NCI-H460 (cell line): ENCODE measurements at places on chromosomes 3 and 15. TPM values are rescaled to one million over a fixed set of nuclear protein-coding genes. Genes with fewer than 3 reads are reported as not detected.

NGLY1 gene
- total RNA-seq: 39.4 and 45.1 TPM in 2 replicates

NEO1 gene
- total RNA-seq: 8.0 and 8.2 TPM in 2 replicates

SFMBT1 gene
- total RNA-seq: 9.6 and 10.1 TPM in 2 replicates

TUSC2 gene
- total RNA-seq: 15.4 and 17.6 TPM in 2 replicates

EHD4 gene
- 6.7 and 7.4 TPM in 2 replicates for total RNA-seq

RAB43 gene
- total RNA-seq: 7.7 and 8.2 TPM in 2 replicates

CMTM8 gene
- 4.9 and 6.0 TPM in 2 replicates for total RNA-seq

PLCL2 gene
- 3.5 and 3.8 TPM in 2 replicates for total RNA-seq

GABRA5 gene
- total RNA-seq: not detected in 2 replicates

PAQR5 gene
- total RNA-seq: 6.3 and 8.8 TPM in 2 replicates

CPB1 gene
- not detected in 2 replicates for total RNA-seq

CAV3 gene
- total RNA-seq: not detected in 2 replicates

- no peak for DNase-seq
These were observed 539 bp upstream of the TLNRD1 start for GRCh38 chr15:81000144-81000623.

- DNase-seq: no peak
These were observed 35.0 kb downstream of the ZXDC start for GRCh38 chr3:126440709-126440995.

- no peak for DNase-seq
These were observed 13.3 kb downstream of the STAC start for GRCh38 chr3:36393563-36393962.

GRCh38 chr3:12916159-12916558 is 74.8 kb upstream of the RPL32 start:
- no peak for DNase-seq

GRCh38 chr3:45841420-45841756 is 531 bp downstream of the LZTFL1 start:
- DNase-seq: no peak

DNA sequence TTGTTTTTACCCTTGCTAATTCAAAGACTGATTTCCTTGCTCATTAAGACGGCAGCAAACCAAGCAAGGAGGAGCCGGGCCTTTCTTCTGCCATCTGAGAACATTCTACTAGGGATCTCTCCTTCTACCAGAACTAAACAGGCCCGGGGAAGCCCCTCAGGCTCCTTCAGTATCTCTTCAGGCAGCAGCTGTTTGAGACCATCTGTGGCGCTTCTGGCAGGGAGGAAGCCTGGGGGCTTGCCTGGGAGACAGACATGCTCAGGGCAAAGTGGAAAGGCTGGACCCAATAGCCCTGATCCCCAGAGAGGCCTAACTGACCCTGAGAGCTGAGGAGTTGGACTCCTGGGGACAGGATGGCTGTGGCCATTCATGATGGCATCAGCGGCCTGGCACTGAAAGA is 67.9 kb downstream of the FEM1B start:
- DNase-seq: no peak

GRCh38 chr3:71684046-71684756 is 41.0 kb downstream of the EIF4E3 start:
- no peak for DNase-seq

DNA sequence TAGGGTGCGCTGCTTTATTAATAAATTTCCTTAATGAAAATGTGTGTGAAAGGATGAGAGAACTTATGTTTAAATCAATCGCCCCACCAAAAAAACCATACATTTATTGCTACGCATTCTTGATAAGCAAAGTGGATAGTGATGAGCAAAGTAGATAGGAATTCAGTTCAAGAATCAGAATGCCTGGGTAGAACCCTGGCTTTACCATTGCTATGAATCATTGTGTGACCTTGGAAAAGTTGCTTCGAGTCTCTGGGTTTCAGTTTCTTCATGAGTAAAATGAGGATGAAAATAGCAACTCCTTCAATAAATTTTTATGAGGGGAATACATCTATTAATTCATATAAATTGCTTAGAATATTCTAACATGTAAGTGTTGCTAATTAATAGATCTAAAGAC is 2.6 kb upstream of the ALCAM start:
- no peak for DNase-seq

GRCh38 chr3:36097209-36097608 is 283.1 kb upstream of the STAC start:
- no peak for DNase-seq

- no peak for DNase-seq
These were observed 3.1 kb downstream of the CIB1 start for GRCh38 chr15:90230610-90231009.

GRCh38 chr15:92877416-92877815 is 22.7 kb upstream of the CHD2 start:
- no peak for DNase-seq

- no peak for DNase-seq
These were observed 9.4 kb upstream of the PCSK6 start for GRCh38 chr15:101498717-101499480.

- no peak for DNase-seq
These were observed 20.7 kb upstream of the PPP2R3A start for GRCh38 chr3:135944831-135945230.

DNA sequence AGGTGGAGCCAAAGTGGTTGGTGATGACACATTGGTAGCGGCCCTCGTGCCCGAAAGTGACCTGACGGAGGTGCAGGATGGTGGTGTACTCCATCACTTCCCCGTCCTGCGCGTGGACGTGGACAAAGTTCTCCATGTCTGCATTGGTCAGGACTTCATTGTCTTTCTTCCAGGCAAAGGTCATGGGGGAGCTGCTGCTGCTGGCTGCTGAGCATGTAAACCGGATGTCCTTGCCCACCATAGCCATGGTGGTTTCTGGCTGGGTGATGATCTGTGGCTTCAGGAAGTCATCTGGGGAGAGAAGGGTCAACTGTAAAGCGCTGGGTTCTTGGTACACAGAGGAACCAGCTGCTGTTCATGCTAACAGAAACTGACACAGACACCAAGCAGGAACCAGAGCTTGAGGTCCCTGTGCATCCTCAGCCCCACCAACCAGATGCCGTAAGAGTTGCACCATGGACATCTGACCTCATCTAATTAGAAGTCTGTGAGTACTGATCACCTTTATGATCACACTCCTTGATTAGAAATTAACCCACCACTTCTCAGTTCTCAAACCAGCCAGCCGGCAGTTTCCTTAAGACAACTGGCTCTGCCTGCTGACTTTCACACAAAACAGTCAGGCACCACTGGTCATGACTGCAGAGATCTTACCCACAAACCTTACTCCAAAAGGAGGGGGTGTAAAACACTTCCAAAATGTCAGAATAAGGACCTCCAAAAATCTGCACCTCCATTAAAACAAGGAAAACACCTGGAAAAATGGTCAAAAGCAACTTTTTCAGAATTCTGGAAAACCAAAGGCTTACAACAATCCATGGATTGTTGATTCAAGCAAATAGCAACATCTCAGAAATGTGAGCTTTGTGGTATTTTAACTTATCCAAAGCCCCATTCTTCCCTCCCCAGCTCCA is 114.6 kb downstream of the LRIG1 start:
- no peak for DNase-seq

GRCh38 chr3:126124896-126125295 is 41.0 kb upstream of the SLC41A3 start:
- DNase-seq: no peak

DNA sequence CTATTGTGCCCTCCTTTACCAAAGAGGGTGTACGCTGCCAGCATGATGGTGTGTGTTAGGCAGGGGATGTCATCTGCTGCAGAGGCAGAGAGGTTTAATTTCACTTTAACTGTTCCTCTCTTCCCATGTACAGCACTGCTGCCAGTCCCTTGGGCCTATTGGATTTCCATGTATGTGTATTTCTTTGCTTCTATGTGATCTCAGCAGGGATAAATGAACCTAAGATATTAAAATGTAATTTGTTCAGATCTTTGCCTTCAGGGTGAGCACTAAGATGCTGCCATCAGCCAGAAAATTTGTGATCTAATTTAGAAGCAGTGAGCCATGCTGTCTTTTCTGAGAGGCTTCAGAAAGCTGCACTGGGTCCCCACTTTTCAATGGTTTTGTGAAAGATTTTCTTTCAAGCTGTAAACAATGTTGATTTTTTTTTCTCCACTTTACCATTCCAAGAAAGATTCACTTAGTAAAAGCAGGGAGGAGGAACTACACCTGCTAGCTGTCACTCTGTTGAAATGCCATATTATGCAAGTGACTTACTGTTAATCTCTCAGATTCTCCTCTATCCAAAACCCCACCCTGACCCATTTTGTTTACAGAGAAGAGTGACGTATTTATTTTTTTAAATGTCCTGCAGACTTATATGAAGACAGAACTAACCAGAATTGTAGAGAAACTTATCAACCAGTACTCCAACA is 261.9 kb downstream of the TBL1XR1 start:
- DNase-seq: no peak

- DNase-seq: no peak
These were observed 26.8 kb upstream of the PCOLCE2 start for GRCh38 chr3:142915636-142916035.

- DNase-seq: peak; percentile 36
These were observed 25.3 kb downstream of the ADGRG7 start for GRCh38 chr3:100634493-100635272.
